ENCODE measurements at places on chromosomes 11 and 22. TPM values are rescaled to one million over a fixed set of nuclear protein-coding genes. Genes with fewer than 3 reads are reported as not detected.
A peak's percentile ranks its signal among the peaks of the same experiment; 100 is the strongest.

Gene SPI1
- 12.5 TPM for total RNA-seq

GRCh38 chr11:66367561-66368312 is 3.8 kb downstream of the SLC29A2 start:
- no peak for DNase-seq
- no peak overlapping the region for H3K27ac ChIP-seq
- H3K4me1 ChIP-seq, result peaks cover 14% of the 10 kb centered on the region
- H3K36me3 ChIP-seq, result no peaks in the 10 kb centered on the region
- H3K27me3 ChIP-seq, result no peaks in the 10 kb centered on the region

DNA sequence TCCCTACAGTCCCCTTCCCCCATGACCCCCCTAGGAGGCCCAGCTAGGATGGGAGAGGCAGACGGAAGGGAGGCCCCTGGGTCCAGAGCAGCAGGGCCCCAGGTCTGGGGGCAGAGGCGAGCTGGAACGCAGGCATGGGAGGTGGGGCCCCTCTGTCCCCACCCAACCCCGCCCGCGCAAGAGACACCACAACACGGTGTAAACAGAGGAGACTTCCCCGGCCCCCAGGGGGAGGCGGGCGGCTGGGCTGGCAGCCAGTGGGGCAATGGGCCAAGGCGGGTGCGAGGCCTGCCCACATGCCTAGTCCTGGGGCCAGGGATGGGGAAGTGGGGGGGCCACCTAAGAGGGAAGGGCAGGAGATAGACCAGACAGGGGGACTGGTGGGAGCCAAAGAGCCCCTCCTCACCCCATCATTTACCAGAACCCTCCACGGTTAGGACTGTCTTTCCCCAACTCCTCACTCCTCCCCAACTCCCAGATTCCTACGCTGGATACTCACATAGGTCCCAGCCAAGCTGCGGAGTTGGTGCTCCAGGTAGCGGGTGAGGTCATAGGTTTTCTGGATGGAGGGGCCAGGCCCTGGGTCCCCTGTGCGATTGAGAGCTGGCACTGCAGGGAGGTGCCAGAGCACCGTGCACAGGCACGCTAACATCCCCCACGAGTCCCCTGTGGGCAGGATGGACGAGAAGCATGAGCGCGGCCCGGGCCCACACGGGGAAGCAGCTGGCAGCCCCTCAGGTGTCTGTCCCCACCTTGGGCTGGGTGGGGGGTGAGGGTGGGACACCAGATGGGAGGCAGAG is 6.2 kb downstream of the CLCF1 start:
- no peaks in the 10 kb centered on the region for H3K4me1 ChIP-seq
- H3K27ac ChIP-seq, result no peak overlapping the region

Gene OR5AL1
- total RNA-seq, result not detected

Gene MS4A12
- total RNA-seq, result not detected

DNA sequence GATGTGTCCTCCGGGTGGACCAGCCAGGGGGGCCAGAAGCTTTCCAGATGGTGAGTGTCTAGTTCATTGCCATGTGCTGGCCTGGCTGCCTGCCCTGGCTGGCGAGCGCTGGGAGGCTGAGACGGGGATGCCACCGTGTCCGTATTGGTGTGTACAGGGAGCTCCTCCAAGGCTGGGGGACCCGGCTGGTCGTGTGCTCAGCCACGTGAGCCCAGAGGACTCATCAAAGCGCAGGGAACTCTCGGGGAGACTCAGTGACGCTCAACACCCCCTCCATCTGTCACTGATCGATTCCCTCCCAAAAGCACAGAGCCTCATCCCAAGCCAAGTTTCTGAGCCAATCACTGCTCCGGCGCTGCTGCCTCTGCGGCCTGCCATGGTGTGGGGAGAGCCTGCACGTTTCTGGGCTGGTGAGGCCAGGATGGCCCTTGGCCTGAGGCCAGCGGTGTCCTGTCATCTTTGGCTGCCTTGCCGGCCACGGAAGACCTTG is 423.7 kb downstream of the SHANK2 start:
- DNase-seq, result no peak
- no peaks in the 10 kb centered on the region for H3K36me3 ChIP-seq
- no peak overlapping the region for H3K4me3 ChIP-seq
- no peak overlapping the region for H3K27ac ChIP-seq
- no peaks in the 10 kb centered on the region for H3K27me3 ChIP-seq

Gene CSNK2A3
- 0.92 TPM for total RNA-seq

- DNase-seq, result no peak
- H3K27ac ChIP-seq, result peak overlapping the region; percentile 56
- no peak overlapping the region for H3K4me3 ChIP-seq
- peaks cover 13% of the 10 kb centered on the region for H3K4me1 ChIP-seq
Measured at GRCh38 chr22:38219632-38220031, 17.8 kb downstream of the MAFF start.

Gene HBB
- 5.7 TPM for total RNA-seq

Gene HTR3B
- total RNA-seq, result not detected

DNA sequence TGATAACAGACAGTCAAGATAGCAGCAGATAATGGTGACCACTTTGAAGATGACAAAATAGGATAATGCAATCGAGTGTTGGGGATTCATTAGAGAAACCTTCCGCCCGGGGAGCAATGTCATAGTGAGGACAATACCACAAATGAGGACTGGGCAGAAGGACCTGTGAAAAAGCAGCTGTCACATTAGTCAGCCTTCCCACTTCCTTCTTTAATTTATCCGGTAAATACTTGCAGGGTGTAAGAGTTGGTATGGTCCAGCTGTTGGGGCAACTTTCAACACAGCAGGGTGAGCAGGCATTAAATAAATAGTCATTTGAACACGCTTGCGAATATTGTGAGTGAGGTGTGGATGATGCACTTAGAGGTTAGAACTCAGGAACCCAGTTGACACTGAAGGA is 132.5 kb upstream of the KIRREL3 start:
- no peak overlapping the region for H3K4me3 ChIP-seq
- H3K27me3 ChIP-seq, result peaks cover 2% of the 10 kb centered on the region
- H3K36me3 ChIP-seq, result no peaks in the 10 kb centered on the region
- H3K4me1 ChIP-seq, result no peaks in the 10 kb centered on the region

GRCh38 chr22:31952472-31952871 is 8.1 kb downstream of the YWHAH start:
- no peak overlapping the region for H3K4me3 ChIP-seq
- no peaks in the 10 kb centered on the region for H3K4me1 ChIP-seq
- H3K27ac ChIP-seq, result peak overlapping the region; percentile 52
- no peaks in the 10 kb centered on the region for H3K27me3 ChIP-seq

GRCh38 chr11:114258696-114259095 is 37.5 kb upstream of the NNMT start:
- H3K27ac ChIP-seq, result peak overlapping the region; percentile 69
- H3K27me3 ChIP-seq, result no peaks in the 10 kb centered on the region
- H3K36me3 ChIP-seq, result no peaks in the 10 kb centered on the region
- peaks cover 17% of the 10 kb centered on the region for H3K4me1 ChIP-seq

DNA sequence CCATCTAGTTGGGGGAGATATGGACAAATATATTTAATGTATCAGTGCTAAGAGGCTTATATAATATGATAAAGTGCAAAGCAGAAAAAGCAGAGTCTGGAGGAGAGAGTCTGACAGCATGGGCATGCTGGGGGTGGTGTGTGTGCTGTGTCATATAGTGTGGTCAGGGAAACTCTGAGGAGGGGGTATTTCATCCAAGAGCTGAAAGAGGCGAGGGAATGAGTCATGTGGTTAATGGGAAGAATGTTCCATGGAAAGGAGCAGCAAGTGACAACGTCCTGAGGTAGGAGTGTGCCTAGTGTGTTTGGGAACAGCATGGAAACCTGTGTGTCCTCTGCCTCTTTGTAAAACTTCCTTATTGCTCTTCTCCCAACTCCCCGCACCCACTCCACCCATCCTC is 38.0 kb downstream of the EIF3F start:
- no peak for DNase-seq
- H3K4me3 ChIP-seq, result no peak overlapping the region
- peaks cover 5% of the 10 kb centered on the region for H3K27me3 ChIP-seq
- no peak overlapping the region for H3K27ac ChIP-seq
- no peaks in the 10 kb centered on the region for H3K36me3 ChIP-seq

Gene KRTAP5-1
- total RNA-seq, result not detected

GRCh38 chr22:23219822-23220484 is 39.6 kb downstream of the BCR start:
- H3K27ac ChIP-seq, result no peak overlapping the region
- H3K4me3 ChIP-seq, result no peak overlapping the region
- DNase-seq, result no peak
- no peaks in the 10 kb centered on the region for H3K36me3 ChIP-seq
- peaks cover 44% of the 10 kb centered on the region for H3K4me1 ChIP-seq

Gene AQP11
- total RNA-seq, result 16.6 TPM

Gene CDHR5
- total RNA-seq, result 34.8 TPM

- DNase-seq, result no peak
- H3K27ac ChIP-seq, result no peak overlapping the region
- H3K4me1 ChIP-seq, result peaks cover 5% of the 10 kb centered on the region
- no peak overlapping the region for H3K4me3 ChIP-seq
- H3K36me3 ChIP-seq, result no peaks in the 10 kb centered on the region
Measured at GRCh38 chr22:39384750-39385480, 14.7 kb upstream of the TAB1 start.

- DNase-seq, result peak; percentile 89
- peak within 1 kb of the TSS; percentile 98 for H3K27ac ChIP-seq
- H3K27me3 ChIP-seq, result no peaks in the 10 kb centered on the region
Measured at GRCh38 chr11:61361741-61362541, at the start of the genes CYB561A3 and TMEM138. Gene CYB561A3, minus strand, starts transcription at chr11:61361882. Its CDS starts 5,169 bp downstream, at chr11:61356713. Gene TMEM138, plus strand, starts transcription at chr11:61362374. Its CDS starts 2,017 bp downstream, at chr11:61364391.

DNA sequence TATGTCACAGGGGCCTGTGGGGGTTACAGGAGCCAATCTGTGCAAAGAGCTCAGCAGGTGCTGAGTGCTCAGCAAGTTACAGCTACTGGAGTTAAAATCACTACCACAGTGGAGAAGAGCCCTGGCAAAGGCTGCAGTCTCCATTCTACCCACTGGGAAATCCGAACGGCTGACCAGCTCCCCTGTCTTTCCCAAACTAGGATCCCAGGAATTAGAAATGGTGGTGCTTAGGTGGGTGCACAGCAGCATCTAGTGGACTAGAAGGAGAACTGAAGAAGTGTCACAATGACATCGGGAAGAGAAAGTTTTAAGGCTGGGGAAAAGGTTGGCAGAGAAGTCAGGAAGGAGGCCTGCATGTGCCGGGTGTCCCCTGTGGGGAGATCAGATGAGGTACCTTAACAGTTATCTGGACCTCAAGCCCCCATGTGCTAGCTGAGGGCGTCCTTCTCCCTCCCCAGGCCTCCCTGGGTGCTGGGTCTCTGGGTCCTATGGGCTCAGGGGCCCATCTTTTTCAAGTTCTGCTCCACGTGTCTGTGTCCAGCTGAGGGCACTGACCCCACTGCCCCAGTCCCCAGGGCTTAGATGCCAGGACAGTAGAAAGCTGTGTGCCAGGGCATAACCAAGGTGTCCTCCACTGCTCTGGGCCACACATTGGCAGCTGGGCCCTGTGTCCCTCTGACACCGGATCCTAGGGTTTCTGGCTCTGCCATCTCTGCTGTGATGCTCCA is 1.9 kb downstream of the PIWIL3 start:
- no peaks in the 10 kb centered on the region for H3K27me3 ChIP-seq
- no peaks in the 10 kb centered on the region for H3K4me1 ChIP-seq
- H3K4me3 ChIP-seq, result no peak overlapping the region
- no peaks in the 10 kb centered on the region for H3K36me3 ChIP-seq
- no peak overlapping the region for H3K27ac ChIP-seq

DNA sequence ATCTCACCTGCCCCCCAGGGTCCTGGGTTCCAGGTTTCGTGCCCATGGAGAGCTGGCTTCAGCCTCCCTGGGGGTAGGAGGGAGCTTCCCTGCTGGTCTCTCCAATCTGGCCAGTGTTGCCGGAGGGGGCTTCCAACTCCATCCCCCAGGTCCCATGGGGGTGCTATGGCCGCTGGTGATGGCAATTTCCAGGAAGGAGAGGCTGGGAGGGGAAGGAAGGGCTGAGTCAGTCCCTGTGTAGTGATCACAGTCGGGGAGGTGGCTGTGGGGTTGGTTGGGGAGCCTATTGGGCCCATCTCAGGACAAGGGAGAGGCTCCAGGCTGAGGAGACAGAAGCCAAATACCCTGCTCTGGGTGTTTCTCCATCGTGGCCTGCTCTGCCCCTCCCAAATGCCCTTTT is 5.7 kb upstream of the CDC42EP2 start:
- no peak for DNase-seq
- no peaks in the 10 kb centered on the region for H3K36me3 ChIP-seq
- H3K27ac ChIP-seq, result peak overlapping the region; percentile 31
- H3K27me3 ChIP-seq, result no peaks in the 10 kb centered on the region
- peaks cover 25% of the 10 kb centered on the region for H3K4me1 ChIP-seq

GRCh38 chr11:267491-267994 is 10.7 kb upstream of the NLRP6 start:
- no peak for DNase-seq
- H3K27ac ChIP-seq, result peak overlapping the region; percentile 60
- H3K4me1 ChIP-seq, result peaks cover 3% of the 10 kb centered on the region
- H3K27me3 ChIP-seq, result no peaks in the 10 kb centered on the region
- no peak overlapping the region for H3K4me3 ChIP-seq

- no peaks in the 10 kb centered on the region for H3K27me3 ChIP-seq
- peaks cover 21% of the 10 kb centered on the region for H3K36me3 ChIP-seq
- DNase-seq, result no peak
- H3K4me3 ChIP-seq, result no peak overlapping the region
- no peak overlapping the region for H3K27ac ChIP-seq
- H3K4me1 ChIP-seq, result no peaks in the 10 kb centered on the region
Measured at GRCh38 chr11:96357794-96358193, 14.8 kb upstream of the MAML2 start.

Gene SCUBE1
- total RNA-seq, result 0.08 TPM

Gene PGA5
- total RNA-seq, result 1.7 TPM

- no peak overlapping the region for H3K4me3 ChIP-seq
- no peaks in the 10 kb centered on the region for H3K27me3 ChIP-seq
- no peak for DNase-seq
- H3K27ac ChIP-seq, result no peak overlapping the region
Measured at GRCh38 chr11:132604431-132604830, 927.9 kb downstream of the OPCML start.

- H3K4me1 ChIP-seq, result no peaks in the 10 kb centered on the region
- no peaks in the 10 kb centered on the region for H3K36me3 ChIP-seq
- H3K27ac ChIP-seq, result no peak overlapping the region
- H3K27me3 ChIP-seq, result no peaks in the 10 kb centered on the region
- H3K4me3 ChIP-seq, result no peak overlapping the region
Measured at GRCh38 chr11:4626207-4627099, 10.8 kb upstream of the OR51D1 start.

DNA sequence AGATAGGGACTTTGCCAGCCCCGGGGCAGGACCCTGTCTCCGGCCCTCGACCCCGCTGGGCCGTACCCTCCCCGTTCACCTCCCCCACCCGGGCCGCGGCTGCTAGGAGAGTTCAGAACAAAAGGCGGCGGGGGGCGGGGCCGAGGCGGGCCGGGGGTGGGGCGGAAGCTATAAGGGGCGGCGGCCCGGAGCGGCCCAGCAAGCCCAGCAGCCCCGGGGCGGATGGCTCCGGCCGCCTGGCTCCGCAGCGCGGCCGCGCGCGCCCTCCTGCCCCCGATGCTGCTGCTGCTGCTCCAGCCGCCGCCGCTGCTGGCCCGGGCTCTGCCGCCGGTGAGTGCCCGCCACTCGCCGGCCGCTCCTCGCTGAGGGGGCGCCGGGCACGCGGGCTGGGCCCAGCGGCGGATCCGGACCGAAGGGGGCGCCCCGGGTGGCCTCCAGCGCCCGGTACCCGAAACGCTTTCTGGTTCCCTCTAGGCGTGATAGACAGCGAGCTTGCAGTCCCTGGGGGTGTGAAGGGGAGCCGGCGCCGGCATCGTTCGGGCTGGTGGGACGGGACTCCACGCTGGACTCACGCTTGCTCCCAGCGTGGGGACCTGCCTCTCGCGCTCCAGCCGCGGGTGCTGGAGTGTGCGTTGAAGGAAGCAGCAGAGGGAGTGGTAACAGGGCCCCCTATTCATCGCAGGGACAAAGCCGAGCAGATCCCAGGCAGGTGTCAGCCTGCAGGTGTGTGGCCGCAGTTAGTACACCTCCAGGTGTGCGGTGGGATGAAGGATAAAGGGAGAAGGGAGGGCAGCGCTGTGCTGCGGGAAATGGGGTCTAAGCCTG is at the start of gene MMP11:
Gene MMP11, plus strand, starts transcription at position 201 of the 825 bp plus-strand sequence. Its CDS starts 22 bp downstream, at position 223.
- no peaks in the 10 kb centered on the region for H3K36me3 ChIP-seq
- no peaks in the 10 kb centered on the region for H3K4me1 ChIP-seq
- peak; percentile 75 for DNase-seq
- H3K27me3 ChIP-seq, result no peaks in the 10 kb centered on the region
- no peak within 1 kb of the TSS for H3K4me3 ChIP-seq
